ENCODE measurements at places on chromosomes 3 and 15.

GRCh38 chr3:13145131-13145825 is 72.0 kb upstream of the IQSEC1 start:
- no peak for DNase-seq

DNA sequence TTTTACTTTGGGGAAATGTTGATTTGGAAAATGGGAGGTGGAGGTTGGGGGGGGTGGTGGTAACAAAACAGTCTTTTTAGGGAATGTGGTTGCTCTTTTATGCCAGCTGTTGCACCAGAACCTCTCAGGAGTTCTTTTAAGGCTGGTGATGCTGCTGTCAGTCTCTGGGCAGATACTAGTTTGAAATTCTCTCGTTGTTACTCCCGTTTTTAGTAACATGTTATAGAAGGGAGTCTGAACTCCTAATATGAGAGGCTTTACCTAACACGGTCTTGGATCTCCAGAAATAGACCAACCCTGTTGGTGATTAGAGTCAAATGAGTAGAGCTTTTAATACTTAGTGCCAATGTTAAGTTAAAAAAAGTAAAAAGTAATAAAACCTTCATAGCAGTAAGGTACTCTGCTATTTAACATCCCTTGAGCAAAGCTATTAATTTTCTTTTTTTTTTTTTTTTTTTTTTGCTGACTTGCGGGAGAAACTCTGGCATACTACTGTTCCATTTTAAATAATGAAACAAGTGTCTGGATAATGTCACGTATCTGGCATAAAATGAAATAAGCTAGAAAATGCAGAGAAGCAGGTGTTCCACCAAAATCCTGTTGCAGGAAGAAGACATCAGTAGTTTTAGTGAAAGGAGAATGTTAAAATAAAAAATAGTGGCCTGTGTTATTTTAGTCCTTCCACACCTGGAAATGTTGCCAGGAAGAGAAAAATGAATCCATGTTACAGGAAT is 156.7 kb downstream of the CACNA1D start:
- DNase-seq, result no peak

GRCh38 chr3:121794264-121794983 is 40.4 kb downstream of the IQCB1 start:
- no peak for DNase-seq

DNA sequence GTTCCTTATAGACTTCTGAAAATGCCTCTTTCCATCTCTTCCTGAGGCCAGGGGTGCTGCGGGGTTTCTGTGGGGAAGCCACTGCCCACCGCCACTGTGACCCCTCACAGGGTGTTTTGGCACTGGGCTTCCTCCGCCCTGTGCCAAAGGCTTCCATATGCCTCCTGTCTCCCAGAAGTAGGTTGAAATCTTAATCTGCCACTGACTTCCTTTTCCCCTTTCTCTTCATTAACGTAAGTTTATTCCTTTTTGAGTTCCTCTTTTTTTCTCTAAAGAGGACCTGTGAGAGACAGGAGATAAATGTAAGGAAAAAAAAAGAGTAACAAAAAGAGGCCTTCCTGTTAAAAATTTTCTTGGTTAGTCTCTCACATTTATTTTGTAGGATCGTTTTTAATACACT is 220.5 kb downstream of the CTNNB1 start:
- no peak for DNase-seq

- DNase-seq, result peak; percentile 91
Measured at GRCh38 chr3:10242182-10243065, 5.8 kb upstream of the TATDN2 start.

- DNase-seq, result no peak
Measured at GRCh38 chr3:49665822-49666519, 8.2 kb upstream of the APEH start.

- no peak for DNase-seq
Measured at GRCh38 chr3:129556890-129557547, 14.0 kb downstream of the H1-8 start.

- no peak for DNase-seq
Measured at GRCh38 chr3:112619295-112619694, 21.6 kb downstream of the CCDC80 start.

GRCh38 chr3:249587-250262 is 53.2 kb downstream of the CHL1 start:
- DNase-seq, result no peak

DNA sequence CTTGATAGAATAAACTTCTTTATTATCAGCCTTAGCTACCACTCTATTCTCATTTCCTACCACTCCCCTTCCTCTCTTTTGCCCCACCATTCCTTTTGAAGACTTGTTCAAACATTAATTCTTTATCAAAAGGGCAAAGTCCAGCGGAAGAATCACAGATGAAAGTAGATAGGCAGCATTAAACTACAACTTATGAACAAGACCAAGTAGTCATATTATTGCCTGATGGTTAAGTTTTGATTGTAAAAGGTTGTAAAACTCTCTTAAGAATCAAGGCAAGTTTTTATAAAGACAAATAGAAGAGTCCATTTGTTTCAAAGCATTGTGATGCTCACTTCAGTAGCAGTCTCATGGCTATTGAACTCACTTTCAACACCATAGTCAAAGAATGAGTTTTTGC is 22.4 kb upstream of the TGFBR2 start:
- no peak for DNase-seq

- no peak for DNase-seq
Measured at GRCh38 chr15:81222007-81222406, 25.3 kb downstream of the IL16 start.

DNA sequence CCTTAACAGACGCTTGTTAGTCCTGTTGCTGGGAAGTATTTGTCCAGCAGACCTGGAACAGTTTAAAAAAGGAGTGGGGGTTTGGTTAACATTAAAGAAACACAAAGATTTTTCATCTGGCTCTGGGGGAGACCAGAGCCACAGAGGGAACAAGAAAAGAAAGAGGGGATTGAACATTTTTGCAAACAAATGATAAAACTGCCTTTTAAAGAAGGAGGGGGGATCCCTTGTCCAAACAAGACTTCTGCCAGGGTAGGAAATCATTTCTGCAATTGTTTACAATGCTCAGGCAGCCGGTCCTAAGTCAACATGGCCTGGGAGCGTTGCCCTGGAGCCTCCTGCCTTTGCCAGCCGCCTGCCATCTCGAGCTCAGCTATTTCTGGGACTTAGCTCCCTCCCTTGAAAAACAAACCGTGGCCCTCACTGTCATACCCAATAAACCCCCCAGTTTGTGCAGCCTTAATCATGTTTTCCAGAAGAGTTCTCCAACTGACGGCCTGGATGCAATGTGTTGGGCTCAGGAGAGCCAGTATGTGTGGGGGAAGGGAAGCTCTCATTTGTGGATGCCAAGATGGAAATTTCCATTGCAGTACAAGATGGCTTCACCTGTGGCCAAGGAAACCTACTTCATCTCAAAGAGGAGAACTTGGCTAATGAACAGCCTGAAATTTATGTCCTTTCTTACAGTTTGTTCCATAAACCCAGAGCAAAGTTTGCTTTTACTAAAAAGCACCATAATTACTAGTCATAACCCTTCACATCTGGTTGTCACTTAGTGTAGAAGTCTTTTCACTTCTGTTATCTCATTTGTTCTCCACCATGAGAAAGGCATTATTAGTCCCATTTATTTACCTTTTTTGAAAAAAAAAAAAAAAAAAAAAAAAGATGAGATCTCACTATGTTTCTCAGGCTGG is 75.9 kb upstream of the RNU6-1 start:
- DNase-seq, result no peak

DNA sequence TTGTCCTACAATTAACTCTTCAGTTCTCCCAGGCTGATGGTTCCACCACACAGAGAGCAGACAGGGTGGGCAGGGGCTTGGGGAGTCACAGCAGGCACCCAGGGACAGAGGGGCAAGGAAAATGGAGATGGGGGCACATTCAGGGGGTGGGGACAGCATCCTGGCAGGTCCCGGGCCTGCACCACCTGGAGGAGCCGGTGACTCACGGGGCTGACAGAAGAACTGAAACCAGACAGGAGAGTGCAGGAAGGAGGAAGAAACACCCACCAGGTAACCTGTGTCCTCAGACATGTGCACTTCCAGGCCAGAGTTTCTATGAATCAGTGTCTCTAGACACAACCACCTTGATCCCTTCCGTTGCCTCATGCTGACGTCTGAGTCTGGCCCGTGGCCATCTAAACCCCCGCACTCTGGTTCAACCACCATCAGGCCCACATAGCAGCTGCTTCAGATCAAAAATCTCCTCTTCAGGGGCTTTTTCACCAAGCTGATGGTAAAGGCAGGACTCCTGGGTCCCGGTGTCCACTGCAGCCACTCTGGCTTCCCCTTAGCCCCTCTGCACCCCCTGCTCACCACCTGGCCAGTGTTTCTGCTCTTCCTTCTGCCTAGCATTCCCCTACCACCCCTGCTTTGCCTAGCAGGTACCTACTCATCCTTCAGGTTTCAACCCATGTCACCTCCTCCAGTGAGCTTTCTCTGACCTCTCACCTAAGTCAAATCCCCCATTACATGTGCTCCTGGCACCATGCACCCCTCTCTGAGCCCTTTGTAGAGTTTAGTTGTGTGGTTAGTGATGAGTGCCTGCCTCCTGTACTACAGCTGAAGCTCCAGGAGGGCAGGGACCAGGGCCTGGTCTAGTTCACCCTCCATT is 16.5 kb upstream of the CYP11A1 start:
- DNase-seq, result peak; percentile 60

Data from fibroblast of upper back skin (primary cell).